ENCODE measurements at places on chromosomes 4 and X.

DNA sequence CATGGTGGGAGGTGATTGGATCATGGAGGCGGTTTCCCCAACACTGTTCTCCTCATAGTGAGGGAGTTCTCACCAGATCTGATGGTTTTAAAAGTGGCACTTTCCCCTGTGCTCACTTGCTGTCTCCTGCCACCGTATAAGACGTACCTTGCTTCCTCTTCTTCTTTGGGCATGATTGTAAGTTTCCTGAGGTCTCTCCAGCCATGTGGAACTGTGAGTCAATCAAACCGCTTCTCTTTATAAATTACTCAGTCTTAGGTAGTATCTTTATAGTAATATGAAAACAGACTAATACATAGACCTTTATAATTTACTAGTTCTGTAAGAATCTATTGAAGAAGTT is 82.5 kb upstream of the PITX2 start:
- DNase-seq = no peak

- no peak for DNase-seq
These were observed 63.2 kb upstream of the GUCY1A1 start for GRCh38 chr4:155603360-155603891.

DNA sequence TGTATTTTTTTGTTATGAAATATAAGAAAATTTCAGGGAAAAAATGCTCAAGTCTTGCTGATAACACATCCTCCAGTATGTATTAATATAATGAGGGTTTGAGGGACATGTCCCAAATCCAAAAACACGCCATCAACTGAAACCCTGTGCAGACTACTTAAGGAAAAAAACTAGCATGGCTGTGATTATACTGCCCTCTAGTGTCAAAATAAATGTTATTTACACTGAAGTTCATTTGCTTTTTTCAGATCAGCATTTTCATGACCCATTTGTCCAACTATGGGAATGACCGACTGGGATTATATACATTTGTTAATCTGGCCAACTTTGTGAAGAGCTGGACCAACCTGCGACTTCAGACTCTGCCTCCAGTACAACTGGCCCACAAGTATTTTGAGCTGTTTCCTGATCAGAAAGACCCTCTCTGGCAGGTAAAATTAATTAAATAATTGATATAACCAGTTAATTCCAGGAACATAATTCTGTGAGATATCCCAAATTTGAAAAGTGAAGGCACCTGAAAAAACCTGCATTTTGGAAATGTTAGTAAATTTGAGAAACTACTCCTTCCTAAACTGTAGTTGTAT is 128.5 kb downstream of the PRSS12 start:
- no peak for DNase-seq

DNA sequence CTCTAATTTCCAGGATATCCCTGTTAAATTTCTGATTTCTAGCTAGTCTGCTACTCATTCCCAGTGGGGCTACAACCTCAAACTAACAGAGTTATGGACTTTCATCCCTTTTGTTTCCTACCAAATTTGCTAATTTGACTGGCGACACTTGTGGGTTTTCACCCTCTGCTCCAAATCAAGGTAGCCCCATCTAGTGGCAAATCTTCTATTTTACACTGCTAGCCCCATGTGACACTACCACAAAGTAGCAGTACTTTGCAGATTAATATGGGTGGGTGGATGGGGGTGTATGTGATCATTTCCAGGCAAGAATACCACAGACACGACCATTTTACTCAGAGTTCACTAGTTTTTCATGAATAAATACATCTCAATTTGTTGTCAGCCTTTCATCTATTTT is 150.3 kb downstream of the MSL3 start:
- DNase-seq = no peak

DNA sequence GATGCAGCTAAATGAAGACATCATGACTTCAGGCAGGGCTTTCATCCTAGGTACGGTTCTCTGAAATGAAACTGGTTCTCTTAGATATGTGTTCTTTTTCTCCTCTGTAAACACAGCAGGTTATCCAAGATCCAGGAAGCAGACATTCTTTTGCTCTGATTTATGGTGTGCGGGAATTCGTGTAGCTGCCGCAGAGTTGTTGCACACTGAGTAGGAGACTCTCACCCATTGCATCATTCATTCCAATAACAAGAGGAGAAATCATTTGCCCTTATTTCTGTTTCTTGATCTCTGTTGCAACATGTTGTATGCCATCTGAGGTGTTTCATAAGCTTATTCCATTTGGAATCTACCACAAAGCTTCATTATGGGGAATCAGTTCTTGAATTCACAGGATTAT is 133.6 kb upstream of the VCX2 start:
- DNase-seq = no peak

DNA sequence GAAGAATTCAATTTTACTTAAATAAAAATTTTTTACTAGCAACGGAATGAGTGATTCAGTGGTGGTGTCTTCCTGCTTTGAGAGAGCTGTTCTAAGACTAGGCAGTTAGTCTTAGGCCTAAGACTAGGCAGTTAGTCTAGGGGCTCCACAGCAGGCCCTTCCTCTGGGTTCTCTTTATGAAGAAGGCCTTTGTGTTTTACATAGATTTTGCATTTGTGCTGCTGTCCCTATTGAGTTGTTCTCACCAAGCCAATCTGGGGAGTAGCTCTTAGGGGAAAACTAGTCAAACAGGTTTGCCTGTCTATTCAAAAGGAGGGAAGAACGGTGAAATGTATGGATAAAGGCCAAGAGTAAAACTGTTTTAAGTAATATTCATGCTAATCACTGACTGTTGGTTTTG is 7.6 kb downstream of the UGT8 start:
- DNase-seq = no peak

GRCh38 chr4:120844528-120844921 is 78.0 kb downstream of the PRDM5 start:
- no peak for DNase-seq

- no peak for DNase-seq
These were observed 121.9 kb upstream of the PDLIM3 start for GRCh38 chr4:185657183-185657582.

DNA sequence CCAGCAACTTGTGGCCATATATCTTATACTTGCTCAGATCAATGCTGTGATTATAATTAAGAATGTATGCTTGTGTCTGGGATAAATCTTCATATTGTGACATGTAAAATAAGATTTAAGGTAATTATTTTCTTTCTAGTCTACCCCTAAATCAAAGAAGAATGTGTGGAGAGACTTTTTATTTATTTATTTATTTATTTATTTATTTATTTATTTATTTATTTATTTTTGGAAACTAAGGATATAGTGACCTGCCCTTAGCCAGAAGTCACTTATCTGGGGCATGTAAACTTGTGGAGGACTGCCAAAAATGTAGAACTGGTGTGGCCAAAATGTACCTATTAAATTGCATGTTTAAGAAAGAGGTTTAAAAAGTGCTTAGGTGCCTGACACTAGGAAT is 144.3 kb downstream of the BEND2 start:
- DNase-seq = no peak

- no peak for DNase-seq
These were observed 9.1 kb upstream of the TBC1D1 start for GRCh38 chr4:37881811-37882210.

- no peak for DNase-seq
These were observed 196.5 kb upstream of the HS3ST1 start for GRCh38 chr4:11625211-11625610.

GRCh38 chr4:12679217-12679616 is 804.9 kb downstream of the RAB28 start:
- DNase-seq = no peak

DNA sequence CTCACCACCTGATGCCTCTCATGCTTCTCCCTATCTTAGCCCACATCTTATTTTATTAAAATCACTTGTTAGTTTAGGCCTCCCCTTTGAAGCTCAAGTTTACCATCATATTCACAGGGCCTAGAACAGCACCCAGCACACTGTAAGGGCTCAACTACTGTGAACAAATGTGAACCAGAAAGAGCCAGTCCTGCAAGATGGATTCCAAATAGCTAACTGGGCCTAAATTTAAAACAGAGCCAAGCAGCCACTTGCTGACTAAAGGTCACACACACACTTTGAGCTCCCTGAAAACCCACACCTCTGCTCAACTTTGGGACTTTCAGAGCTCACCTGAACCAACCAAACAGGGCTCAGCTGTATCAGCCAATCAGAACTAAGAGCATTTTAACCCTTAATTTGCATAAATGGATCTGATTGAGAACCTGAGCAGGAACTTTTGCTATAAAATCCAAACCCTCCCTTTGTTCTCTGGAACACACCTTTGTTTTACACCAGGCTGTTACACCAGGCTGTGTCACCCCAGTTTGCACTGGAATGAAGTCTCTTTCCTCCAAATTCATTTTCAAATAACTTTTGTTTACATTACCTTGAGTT is 62.1 kb upstream of the EXOC1L start:
- no peak for DNase-seq

DNA sequence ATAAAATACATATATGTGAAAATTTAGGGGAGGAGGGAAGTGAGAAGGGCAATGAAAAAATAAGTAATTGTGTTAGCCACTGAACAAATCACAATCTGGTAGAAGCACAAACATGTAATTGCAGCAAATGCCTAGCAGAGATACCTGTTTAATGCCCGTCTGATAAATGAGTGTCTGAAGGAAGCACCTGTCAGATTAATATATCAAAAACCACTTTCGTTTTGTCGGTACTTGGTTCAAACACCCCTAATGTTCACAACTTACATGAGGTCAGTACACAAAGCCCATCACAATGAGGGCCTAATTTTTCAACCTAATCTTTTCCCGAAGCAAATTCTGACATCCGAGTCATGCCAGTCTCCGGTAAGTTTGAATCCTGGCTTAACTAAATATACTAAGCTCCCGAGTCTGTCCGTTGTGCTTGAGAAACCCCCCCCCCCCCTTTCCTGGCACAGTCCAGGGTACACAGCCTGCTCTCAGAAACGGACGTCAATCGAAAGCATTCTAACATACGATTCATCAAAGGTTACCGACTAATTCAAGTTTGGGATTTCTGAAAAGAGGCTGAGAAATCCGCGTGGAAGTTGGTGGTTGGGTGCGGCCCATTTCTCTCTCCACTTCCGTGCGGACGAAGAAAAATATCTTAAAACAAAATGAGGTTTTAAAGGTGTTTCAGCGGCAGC is 758 bp downstream of the SDAD1 start:
- DNase-seq = peak; percentile 0

DNA sequence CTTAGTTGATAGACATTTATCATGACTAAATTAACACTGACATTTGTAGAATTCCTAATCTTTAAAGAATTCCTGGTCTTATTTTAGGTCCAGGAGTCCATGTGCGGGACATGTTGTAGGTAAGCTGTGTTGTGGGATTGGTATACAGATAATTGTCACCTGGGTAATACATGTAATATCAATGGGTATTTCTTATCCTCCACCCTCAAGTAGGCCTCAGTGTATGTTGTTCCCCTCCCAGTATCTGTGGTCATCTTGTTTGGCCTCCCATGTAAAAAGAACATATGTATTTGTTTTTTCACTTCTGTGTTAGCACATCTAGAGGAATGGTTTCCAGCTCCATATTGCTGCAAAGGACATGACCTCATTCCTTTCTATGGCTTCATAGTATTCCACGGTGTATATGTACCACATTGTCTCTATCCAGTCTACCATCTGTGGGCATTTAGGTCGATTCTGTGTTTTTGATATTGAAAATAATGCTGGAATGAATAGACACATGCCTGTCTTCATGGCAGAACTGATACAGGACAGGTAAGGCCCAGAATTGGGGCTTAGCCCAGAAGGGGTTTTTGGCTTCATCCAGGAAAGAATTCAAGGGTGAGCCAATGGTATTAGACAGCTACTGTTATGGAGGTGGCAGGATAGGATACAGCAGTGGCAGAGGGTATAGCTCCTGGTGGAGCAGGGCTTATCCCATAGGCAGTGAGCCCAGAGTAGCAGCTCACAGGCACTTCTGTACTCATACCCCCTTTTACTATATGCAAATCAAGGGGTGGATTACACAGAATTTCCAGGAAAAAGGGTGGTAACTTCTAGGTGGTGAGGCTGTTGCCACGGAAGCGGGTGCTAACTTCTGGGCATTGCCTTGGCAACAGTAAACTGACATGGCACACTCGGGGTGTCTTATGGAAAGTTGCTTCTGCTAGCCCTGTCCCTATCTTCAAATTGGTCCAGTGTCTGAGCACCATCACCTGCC is 66.1 kb upstream of the WDR1 start:
- no peak for DNase-seq

- no peak for DNase-seq
These were observed 61.1 kb upstream of the ARSJ start for GRCh38 chr4:114040319-114041116.

- DNase-seq = no peak
These were observed 50.4 kb downstream of the SORBS2 start for GRCh38 chr4:185761352-185762235.

- DNase-seq = no peak
These were observed 176.6 kb upstream of the EMCN start for GRCh38 chr4:100694467-100694866.

DNA sequence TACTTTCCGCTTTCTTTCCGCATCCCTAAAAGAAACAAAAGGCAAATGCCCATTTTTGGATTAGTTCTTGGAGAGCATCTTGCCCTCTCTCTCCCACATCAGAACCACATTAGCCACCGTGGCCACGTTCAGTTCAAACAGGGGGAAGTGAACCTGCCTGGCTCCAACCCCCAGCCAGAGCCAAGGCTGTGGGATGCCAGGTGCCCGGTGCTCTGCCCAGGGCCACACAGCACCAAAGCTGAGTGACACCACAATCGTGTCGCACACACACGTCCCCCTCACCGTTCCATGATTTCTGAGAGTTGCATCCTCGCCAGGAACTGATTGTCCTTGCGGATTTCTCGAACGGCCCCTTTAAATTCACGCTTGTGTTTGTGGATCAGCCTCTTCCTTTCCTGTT is 24.3 kb downstream of the NOP14 start:
- DNase-seq = no peak

All from stimulated activated CD4-positive, alpha-beta T cell treated with anti-CD3 and anti-CD28 coated beads, Interleukin-12 subunit alpha, Interleukin-12 subunit beta, amount 100 ng/mL, for 4 hours (primary cell).